Activated CD4-positive, alpha-beta memory T cell treated with anti-CD3 and anti-CD28 coated beads for 36 hours (primary cell): ENCODE measurements at places on chromosomes 16 and 17.
A peak's percentile ranks its signal among the peaks of the same experiment; 100 is the strongest.

DNA sequence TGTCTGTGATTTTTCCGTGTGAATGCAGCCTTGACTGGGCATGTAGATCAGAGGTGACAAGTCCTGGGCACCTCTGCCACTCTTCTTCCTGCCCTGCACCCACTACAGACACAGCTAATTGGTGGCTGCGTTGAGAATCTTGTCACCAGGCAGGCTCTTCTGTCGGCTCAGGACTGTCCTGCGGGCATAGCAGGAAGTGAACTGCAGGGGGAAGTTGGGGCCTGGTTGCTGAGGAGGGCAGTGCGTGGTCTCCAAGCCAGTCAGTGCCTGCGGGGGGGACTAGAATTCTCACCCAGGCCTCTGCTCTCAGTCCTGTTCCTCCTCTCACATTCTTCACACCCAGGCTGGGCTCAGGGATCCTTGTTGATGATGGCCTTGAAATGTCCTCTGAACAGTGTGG lies 50.5 kb downstream of the JPH3 start:
- no peak for DNase-seq

- no peak for DNase-seq
Measured at GRCh38 chr16:56911771-56912571, 20.0 kb upstream of the HERPUD1 start.

DNA sequence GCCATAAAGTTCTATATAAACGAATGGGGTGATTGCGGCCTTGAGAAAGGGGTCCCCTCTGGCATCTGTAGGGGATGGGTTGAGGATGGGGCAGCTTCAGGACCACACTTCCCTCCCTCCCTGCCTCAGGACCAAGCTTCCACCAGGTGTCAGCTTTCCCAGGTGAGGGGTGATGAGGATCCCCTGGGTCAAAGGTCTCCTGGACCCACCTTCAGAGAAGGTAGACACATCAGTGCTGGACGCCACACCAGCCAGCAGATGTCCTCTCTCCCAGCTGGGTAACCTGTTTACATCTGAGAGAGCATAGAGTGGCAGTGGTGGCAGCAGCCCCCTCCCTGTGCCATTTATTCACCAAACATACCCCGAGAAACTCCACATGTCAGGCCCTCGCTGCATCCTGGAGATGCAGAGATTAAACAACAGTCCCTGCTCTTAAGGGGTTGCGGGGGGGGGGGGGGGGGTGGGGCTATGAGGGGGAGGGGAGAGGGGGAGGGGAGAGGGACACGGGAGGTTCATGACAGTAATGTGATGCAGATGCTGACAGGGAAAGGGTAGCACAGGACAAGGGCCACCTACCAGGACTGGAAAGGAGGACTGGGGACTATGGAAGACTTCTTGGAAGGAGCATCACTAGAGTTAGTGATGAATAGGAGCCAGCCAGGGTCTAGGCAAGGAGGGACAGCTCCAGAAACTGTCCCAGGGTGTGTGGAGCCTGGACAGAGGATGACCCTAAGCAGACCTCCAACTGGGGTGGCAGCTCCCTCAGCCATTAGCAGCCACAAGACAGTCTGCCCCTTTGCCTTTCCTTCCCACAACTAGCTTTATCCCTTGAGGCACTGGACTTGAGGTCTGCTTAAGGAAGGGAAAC lies 5.0 kb downstream of the PROCA1 start:
- DNase-seq: no peak

GRCh38 chr16:3690470-3690928 lies 26.8 kb downstream of the TRAP1 start:
- peak; percentile 90 for DNase-seq

GRCh38 chr17:78291944-78292910 lies 60.8 kb downstream of the TMEM235 start:
- DNase-seq: no peak

DNA sequence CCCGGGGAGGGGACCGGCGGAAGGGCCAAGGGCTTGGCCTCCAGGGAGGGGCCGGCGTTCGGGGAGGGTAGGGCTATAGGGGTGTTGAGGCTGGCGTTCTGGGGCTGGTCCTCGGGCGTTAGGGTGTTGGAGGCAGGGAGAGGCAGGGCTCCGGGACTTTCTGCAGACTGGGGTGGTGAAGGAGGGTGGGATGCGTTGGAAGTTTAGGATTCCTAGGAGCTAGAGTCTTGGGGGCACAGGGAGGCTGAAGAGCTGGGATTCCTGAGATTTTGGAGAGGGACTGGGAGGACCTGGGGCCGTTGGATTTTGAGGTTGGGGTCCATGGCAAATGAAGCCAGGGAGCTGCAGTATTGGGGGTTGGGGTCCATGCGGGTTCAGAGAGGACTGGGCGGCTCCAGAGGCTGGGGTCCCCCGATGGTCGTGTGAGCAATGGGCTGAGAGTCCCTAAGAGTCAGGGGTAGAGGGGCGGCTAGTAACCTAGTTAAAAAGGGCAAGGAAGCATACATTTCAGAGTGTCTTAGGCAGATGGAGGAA lies 740 bp downstream of the NFATC2IP start:
- DNase-seq: no peak

DNA sequence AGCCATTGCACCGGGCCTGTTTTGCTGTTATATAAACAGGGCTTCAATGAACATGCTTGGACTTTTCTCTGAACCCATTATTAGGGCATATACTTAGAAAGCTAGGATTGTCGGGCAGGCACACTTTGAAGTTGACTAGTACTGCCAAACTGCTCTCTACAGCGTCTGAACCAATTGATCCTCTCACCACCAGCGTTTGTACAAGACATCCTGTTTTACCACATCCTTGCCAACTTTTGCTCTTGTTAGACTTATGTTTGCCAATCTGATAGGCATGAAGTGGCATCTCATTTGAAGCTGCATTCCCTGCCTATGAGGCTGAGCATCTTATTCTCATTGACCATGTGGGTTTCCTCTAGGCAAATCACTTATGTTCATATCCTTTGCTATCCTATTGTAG lies 7.4 kb upstream of the PPP1R9B start:
- DNase-seq: no peak
